ENCODE measurements at places on chromosomes 12 and 14.

DNA sequence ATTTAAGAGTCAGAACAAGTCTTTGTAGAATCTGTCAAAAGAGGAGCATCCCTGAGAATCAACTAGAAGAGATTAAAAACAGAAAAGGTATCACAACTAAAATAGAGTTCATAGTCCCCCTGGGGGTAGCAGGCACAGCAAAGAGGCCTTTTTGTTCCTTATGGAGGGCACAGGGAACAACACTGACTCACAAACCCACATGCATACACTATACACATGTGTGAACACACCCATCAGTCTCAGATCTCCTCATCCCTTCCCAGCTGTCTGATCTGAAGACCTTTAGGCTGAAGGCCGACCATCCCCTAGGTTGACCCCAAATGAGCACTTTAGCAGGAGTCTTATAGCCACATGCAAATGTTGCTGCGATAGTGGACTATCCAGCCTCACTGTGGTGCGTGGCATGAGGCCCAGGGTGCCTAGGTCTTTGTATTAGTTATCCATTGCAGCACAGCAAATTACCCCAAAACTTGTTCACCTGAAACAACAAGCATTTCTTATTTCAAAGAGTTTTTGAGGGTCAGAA is 236.7 kb upstream of the EGLN3 start:
- no peak for DNase-seq

DNA sequence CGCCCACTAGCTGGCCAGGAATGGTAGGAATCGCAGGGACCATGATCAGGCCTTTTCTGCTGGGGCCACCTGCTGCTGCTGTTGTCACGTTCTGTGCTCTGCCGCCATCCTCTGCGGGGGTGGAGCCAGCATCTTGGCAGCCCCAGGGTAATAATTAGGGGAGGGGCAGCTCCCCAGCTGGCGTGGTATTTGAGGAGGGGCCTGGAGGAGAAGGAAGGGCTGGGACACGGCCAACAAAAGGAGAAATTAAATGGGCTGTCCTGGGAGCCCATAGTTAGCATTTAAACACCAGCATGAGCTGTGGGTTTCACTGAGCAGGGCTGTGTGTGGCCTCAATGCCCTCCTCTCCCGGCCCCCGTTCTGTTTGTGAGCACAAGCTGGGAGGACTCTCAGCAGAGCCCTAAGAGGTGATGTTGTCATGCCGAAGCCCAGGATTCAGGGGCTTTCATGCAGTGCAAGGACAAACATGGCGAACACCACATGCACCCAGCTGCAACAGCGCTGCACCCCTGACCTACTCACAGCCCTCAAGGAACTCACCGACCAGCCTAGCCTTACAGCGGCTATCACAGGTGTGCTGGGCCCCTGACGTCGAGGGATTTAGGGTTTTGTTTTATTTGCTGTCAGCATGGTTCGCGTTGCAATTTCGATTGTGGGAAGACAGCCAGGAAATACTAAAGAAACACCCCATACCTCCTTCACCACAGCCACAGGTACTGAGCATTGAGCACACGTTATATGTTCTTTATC is 324.3 kb downstream of the CACNA1C start:
- DNase-seq: no peak

- DNase-seq: no peak
These were observed 1.8 kb downstream of the GPR162 start for GRCh38 chr12:6823182-6824084.

GRCh38 chr12:133120385-133121191 is 9.5 kb downstream of the ZNF891 start:
- no peak for DNase-seq

DNA sequence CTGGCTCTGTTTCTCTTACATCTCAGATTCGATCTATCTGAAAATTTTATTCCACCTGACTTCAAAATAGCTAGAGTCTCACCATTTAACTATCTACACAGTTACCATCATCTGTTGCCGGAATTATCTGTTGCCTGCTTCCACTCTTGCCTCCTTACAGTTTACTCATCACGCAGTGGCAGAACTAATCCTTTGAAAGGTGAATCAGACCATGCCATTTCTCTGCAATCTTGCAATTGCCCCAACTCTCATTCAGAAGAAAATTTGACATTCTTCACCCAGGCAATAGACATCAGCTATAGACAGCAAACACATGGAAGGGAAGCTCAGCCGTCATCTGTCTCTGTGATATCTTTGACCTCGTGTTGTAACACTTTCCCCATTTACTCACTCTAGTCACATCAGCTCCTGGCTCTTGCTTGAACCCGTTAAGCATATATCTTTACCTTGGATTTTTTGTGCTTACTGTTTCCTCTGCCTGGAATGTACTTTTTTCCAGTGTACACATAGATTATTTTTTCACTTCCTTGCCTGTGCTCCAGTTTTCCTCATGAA is 85.5 kb downstream of the PDE3A start:
- no peak for DNase-seq

- DNase-seq: no peak
These were observed 12.9 kb upstream of the TUBA1A start for GRCh38 chr12:49201595-49202295.

DNA sequence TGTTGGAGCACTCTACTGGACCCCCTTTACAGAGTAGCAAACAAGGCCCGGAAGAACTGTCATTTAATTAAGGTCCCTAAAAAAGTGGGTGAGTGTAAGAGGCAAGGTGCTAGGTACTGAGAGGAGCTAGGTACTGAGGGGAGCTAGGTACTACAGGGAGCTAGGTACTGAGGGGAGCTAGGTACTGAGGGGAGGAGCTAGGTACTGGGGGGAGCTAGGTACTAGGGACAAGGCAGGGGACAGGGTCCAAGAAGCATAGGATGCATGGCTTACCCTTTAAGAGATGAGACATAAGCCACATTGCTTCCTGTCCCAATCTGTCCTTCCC is 4.9 kb downstream of the KRT5 start:
- no peak for DNase-seq

DNA sequence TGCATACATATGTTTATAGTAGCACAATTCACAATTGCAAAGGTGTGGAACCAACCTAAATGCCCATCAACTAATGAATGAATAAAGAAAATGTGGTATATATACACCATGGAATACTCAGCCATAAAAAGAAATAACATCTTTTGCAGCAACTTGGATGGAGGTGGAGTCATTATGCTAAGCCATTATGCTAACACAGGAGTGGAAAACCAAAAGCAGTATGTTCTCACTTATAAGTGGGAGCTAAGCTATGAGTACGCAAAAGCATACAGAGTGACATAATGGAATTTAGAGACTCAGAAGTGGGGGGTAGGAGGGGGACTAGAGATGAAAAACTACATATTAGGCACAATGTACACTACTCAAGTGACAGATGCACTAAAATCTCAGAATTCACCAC is 16.2 kb upstream of the SPTSSA start:
- DNase-seq: no peak

- peak; percentile 34 for DNase-seq
These were observed 5.3 kb downstream of the DCTN2 start for GRCh38 chr12:57541717-57542116.

- DNase-seq: no peak
These were observed 23.5 kb downstream of the RBMS2 start for GRCh38 chr12:56545023-56545604.

GRCh38 chr12:19739195-19739776 is 300.0 kb downstream of the AEBP2 start:
- peak; percentile 60 for DNase-seq

GRCh38 chr12:62543324-62543723 is 76.7 kb downstream of the MON2 start:
- no peak for DNase-seq

- DNase-seq: no peak
These were observed 1314.6 kb upstream of the TMEM132C start for GRCh38 chr12:126952096-126953007.

DNA sequence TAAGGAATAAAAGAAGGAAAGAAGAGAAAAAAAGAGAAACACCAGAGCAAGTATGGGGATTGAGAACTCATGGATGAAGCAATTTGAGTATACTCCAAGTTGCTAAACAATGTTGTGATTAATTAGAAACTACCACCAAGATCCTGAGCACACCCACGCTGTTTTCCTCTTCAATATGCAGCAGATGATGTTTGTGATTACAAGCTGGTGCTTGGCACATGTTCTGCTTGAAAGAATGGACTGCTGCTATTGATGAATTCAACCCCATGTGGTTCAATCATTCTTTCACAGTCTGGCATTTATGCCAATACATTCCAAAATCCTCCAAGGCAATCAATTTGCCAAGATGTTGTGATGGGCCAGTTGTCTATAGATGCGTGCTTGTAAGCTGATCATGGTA is 146.8 kb downstream of the SLC2A13 start:
- DNase-seq: no peak

GRCh38 chr12:70852416-70853150 is 68.0 kb downstream of the PTPRR start:
- DNase-seq: no peak

- DNase-seq: no peak
These were observed 996 bp downstream of the SLC41A2 start for GRCh38 chr12:104956870-104957718.

DNA sequence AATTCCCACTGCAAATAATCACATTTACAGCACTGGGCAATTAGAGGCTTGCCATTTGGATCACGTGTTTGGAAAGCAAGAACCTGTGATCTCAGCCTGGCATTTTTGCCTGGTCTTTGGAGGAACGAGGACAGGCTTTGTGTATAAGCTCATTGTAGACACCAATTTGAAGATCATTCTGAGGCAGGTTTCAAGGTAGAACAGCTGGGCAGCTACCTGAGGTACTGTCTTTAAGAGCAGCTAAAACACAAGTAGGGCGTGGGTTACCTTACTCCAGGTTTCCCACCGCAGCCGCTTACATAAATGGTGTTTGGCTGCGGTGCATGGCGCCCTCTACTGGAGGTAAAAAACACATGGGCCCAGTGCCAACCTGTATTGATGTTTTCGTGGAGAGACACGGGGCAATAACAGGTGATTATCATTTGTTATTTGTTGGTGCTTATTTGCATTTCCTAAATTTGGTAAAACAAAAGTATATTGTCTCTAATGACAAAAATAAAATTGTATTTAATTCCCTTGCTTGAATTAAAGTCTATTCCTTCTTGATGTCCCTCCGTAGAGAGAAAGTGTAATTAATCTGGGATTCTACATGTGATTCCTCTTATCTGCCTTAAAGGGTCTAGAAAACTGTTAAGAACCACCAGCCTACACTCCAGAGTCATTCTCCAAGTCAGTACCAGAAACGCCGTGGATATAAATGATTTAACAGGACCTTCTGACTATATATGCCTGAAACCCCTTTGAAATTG is 69.7 kb downstream of the SVOP start:
- DNase-seq: peak; percentile 76

DNA sequence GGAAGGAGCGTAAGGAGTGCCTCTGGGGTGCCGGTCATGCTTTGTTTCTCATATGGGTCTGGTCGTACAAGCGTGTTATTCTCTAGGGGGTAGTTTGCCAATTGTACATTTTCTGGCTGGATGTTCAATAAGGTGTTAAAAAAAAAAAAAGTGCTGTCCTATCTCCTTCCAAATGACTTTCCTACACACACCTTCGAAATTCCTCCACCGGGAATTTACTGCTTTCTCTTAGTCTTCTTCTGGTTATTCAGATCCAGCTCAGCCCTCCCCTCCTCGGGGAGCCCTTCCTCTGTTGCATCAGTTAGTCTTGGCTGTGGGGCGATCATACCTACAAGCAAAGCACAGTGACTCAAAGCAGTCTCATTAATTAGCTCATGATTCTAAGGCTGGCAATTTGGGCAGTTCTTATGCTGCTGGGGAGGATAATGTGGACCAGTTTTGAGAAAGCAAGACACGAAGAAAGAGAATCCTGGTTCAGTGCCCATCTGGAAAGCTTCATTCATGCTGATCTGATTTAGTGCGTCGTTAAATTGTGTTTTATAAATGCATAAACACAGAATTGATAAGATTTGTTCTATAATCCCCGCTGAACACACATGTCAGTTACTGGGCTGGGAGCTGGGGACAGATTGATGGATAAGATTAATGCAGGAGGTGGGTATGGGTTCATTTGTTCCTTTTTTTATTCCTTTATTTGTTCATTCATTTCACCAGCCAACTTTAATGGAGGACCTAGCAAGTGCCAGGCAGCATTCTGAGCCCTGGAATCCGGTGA is 9.2 kb upstream of the CLMN start:
- DNase-seq: no peak

DNA sequence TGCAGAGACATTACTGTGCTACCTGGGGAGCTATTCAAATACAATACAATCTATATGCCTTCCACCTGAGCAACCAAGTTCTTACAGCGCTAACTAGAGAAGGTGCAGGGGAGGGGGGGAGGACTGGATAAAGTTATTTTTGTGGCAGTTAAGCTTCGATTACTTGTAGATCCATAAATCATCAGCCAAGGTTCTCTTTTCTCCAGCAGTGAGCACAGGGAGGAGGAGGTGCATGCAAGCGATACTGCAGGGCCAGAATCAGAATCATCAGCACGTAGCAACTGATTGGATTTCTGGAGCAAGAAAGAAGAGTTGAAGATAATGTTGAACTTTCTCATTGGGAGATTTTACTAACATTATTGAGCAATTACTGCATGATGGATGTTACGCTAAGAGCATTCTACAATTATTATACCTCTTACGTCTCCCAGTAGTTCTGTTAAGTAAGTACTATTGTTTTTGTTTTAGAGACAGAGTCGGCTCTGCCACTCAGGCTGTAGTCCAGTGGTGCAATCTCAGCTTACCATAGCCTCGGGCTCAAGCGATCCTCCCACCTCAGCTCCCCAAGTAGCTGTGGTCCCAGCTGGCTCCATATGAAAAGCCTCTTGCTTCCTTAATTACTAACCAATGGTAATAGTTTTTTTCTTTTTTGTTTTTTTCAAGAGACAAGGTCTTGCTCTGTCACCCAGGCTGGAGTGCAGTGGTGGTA is 74.6 kb upstream of the EEA1 start:
- DNase-seq: no peak

GRCh38 chr14:97022741-97023140 is 225.6 kb downstream of the VRK1 start:
- no peak for DNase-seq

DNA sequence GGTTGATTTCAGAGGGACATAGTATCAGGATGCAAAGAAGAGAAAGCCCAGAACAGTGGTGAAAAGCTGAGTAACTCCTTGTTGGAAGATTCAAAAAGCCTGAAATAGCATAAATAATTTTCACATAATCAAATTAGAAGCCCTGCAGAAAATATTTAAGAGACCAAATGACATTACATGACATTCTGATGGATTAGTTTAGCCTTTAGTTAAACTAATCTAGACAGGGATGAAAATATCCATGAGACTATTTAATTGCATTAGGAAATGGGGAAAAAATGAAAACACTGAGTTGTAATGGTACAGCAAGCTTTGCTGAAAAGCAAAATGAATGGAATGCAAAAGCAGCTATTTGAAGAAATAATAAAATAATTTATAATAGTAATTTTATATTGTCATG is 91.8 kb downstream of the KIF21A start:
- DNase-seq: no peak

- DNase-seq: no peak
These were observed 23.5 kb downstream of the CALCOCO1 start for GRCh38 chr12:53703756-53704155.

GRCh38 chr12:3557116-3557697 is 66.2 kb downstream of the PRMT8 start:
- no peak for DNase-seq

DNA sequence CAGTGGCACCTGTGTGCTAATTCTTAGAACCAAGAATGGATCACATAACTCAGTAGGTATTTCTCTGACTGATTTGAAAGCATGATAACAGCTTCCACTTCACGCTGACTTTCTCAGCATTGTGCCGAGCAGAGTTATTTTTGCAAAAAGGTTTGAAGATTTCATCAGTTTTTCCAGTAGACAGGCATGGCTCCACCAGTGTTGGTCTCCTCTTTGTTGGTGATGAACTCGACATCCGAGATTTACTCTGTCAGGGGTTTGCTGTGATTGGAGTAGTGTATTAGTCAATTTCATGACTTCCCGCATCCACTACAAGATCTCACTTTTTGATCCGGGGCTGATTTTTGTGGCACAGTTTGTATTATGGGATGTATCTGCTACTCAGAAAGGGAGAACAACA is 85.3 kb downstream of the PRKCH start:
- DNase-seq: no peak

All from colonic mucosa (tissue), 4 donors.